ENCODE measurements at places on chromosomes 2 and 18. TPM values are rescaled to one million over a fixed set of nuclear protein-coding genes. Genes with fewer than 3 reads are reported as not detected.
A peak's percentile ranks its signal among the peaks of the same experiment; 100 is the strongest.

DNA sequence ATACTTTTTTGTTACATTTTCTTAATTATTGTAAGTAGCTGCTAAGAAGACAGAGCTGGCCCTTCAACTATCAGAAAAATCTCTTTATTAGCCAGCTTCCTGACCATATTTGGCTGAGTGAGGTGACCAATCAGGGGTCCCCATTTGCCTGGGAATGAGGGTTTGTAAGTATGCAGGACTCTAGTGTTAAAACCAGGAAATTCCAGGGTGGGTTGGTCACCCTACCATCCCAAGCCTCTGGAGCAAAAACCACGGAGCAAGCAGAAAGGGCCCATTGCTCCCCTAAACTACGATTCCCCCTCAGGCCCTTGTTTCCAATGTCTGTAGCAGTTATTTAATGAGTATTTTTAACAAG is 165.6 kb upstream of the NCKAP5 start:
- no peak for DNase-seq

DNA sequence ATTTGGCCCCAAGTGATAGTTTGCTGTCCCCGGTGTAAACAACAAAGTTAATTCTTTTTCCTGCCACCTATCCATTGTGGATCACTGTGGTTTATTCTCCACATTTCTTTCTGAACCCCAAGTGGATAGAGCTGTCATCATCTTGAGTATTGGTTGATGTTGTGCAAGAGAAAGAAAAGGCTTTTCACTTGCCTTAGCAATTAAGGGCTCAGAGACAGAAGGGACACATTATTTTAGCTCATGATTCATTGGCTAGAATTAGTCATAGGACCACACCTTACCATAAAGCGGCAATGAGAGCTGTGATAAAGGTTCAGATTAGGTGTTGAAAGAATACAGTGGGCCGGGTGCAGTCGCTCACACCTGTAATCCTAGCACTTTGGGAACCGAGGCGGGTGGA is 442.1 kb upstream of the DCC start:
- peak; percentile 41 for DNase-seq

- DNase-seq, result no peak
Observed at GRCh38 chr2:113010088-113010487, 4.8 kb downstream of the IL36A start.

DNA sequence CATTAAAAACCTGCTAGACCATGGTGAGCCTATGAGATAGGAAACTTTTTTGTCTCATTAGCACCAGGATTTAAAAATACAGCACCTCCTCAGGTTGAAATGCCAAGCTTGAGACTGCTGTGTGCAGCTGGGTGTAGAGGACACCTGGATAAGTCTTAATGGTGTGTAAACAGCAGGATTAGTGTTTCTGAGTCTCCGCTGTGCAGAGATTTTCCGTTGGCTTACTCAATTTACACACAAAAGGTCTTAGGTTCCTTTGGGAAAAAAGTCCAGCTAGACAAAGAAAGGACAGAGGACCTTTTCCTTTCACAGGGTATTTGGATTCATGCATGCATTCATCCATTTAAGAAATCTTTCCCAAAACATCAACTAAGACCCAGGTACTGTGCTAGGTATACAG is 168.1 kb downstream of the NRXN1 start:
- no peak for DNase-seq

- no peak for DNase-seq
Observed at GRCh38 chr18:54843314-54843713, 15.0 kb downstream of the RAB27B start.

FOXD4L1 gene
- total RNA-seq, result not detected

TSPYL6 gene
- total RNA-seq, result not detected

LDLRAD4 gene
- total RNA-seq, result 17.0 TPM

AQP4 gene
- 0.35 TPM for total RNA-seq
